ENCODE measurements at places on chromosomes 7 and 10. TPM values are rescaled to one million over a fixed set of nuclear protein-coding genes. Genes with fewer than 3 reads are reported as not detected.

GRCh38 chr10:70474780-70475179 is 3.8 kb upstream of the PALD1 start:
- no peak for ATAC-seq

DNA sequence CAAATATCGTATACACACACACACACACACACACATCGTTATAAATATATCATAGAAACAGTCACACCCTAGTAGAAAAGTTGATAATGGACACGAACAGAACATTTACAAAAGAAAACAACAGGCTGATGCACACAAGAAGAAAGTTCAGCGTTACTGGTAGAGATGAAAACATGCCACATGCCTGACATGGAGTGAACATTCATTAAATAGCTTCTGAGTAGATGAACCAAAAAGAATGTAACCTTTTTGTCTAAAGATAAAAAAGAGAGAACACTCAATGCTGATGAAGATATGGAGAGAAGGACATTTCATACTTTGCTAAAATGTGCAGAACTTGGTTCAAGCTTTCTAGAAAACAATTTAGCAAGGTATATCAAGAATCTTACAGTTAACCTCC is 173.4 kb upstream of the KLF14 start:
- ATAC-seq, result no peak

OPN1SW gene
- total RNA-seq, result not detected

LRRC18 gene
- not detected for total RNA-seq

DNA sequence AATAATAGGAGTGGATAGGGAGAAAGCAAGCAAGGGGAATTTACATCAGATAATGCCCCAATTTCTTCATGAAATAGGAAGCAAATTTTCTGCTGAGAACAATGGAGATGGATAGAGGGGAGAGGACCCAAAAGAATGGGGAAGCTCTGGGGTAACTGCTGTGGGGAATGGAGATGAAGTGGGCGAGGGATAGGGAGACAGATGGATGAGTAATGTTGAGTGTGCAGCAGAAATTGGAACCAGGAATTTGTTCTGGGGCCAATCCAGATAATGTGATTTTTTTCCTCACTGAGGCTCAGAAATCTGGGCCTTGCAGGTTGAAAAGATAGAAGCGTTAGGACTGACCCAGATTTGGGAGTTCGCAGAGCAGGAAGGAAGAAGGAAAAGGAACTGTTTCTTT is 24.5 kb upstream of the MRC1 start:
- ATAC-seq, result no peak

GRCh38 chr10:50909334-50910014 is 24.0 kb upstream of the A1CF start:
- no peak for ATAC-seq

GRCh38 chr10:42995537-42995936 is 81.3 kb upstream of the RET start:
- no peak for ATAC-seq

RHBDD2 gene
- 16.5 TPM for total RNA-seq

DNA sequence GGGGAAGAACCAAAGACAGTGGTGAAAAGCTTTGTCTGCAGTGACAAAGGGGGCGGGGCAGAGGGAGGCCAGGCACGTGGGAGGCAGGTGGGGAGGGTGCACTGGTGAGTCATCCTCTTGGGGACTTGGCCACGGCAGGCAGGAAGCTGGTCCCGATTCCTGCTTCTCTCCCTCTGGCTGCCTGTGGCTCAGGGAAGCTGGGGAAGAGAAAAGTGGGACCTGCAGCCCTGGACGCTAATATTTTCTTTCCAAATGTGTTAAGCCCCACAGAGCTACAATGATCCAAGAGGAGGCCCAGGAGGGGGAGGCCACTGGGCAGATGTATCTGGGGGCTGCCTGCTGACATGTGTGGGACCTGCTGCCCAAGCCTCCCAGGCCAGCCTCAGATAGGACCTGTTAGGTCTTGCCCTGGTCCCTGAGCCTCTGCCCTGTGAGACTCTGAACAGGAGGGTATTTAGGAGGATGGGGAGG is 231.8 kb downstream of the KCNMA1 start:
- ATAC-seq, result no peak

- no peak for ATAC-seq
These were observed 899.1 kb upstream of the ZWINT start for GRCh38 chr10:57260175-57260574.

AHCYL2 gene
- 39.8 TPM for total RNA-seq

GRCh38 chr7:159027789-159028507 is 116.7 kb downstream of the VIPR2 start:
- no peak for ATAC-seq

DNA sequence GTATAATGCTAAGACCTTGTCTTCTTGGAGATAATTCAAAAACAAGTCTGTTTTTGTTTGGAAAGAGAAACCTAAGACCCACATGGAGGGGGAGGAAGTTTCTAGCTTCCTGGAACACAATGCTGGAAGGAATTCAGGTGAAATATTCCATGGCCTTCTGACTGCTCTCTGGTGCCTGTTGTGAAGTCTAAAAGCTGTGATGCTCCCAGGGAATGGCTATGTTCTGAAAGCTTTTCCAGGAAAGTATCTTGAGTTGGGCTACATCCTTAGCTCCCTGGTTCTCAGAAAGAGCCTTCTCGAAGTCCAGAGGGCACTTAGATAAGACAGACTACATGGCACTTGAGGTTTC is 12.5 kb upstream of the PFKP start:
- ATAC-seq, result no peak

LOXL4 gene
- total RNA-seq, result not detected

DNA sequence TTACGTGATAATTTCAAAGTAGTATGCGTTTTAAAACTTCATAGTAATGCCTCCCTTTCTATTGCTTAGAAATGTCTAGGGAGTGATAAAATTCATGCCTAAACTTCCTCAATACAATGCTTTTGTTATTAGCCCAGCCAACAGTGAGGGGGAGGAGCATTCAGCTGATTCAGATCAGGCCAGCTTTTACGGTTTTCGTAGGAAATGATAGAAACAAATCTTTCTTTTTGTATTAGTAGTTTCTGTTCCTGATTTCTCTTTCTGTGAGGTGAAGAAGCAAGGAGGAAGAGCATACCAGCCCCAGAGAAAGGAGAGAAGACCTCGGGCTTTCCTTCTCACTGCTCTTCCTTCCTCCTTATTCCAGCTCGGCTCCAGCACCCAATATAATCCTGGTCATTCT is 35.2 kb upstream of the ITPRID1 start:
- ATAC-seq, result no peak

DNA sequence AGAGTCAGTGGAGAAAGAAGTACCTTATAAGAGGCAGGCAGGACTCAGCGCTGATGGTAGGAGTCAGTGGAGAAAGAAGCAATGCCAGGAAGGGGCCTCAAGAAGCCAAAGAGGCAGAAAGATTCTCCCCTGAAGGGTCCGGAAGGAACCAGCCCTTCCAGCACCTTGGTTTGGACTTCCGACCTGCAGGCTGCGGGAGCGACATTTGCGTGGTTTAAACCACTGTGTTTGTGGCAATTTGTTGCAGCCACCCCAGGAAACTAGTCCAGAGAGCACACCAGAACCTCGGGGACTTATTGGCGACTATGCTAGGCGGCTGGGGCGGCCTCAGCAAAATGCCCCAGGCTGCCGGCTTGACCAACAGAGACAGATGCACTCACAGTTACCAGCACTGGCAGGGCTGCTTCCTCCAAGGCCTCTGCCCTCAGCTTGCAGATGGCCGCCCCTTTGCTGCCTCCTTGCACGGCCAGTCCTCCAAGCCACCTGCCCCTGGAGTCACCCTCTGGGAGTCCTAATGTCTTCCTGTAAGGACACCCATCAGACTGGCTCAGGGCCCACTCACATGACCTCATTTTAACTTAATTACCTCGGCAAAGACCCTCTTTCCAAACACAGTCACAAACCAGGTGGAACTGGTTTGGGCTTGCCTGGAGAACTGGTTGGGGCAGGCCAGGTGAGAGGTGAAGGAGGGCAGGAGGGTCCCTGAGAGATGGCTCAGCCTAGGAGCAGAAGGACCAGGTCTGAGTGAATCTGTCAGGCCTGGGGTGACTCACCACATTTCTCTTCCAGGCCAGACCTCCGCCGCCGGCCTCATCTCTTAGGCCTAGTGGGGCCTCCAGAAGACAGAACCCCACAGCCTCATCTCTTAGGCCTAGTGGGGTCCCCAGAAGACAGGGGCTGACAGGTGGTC is 26.1 kb downstream of the CALML3 start:
- ATAC-seq, result no peak

DNA sequence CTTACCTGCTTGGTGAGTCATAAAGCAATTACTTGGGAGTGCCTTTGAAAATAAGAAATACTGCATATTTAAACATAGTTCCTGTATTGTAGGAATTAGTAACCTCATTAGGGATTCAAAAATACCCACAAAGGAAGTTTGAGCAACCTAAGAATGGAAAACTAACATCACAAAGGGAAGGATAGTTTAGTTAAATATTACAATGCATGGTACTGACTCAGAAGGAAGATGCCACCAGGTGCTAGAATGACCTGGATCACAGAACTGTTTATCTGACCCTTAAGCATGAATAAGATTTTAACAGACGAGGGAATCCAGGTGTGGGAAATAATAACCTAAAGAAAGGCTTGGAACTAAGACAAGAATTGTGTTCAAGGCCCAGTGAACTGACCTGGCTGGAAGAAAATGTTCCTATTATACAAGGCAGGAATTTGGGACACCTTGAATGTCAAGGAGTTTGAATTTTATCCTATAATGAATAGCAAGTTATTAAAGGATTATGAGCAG is 106.4 kb downstream of the GSAP start:
- no peak for ATAC-seq

- no peak for ATAC-seq
These were observed 22.5 kb upstream of the TIAL1 start for GRCh38 chr10:119619215-119619614.

GRM3 gene
- total RNA-seq, result not detected

DNA sequence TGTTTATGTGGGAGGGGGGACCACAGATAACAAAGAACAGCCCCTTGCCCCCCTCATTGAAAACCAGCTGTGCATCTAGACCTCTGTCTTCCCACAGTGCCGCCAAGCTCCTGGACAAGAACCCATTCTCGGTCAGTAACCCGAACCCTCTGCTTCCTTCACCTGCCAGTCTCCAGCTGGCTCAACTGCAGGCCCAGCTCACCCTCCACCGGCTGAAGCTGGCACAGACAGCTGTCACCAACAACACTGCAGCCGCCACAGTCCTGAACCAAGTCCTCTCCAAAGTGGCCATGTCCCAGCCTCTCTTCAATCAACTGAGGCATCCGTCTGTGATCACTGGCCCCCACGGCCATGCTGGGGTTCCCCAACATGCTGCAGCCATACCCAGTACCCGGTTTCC is 91.0 kb upstream of the PDCD4 start:
- no peak for ATAC-seq

GSAP gene
- 1.1 TPM for total RNA-seq

GRCh38 chr10:115762029-115762428 is 511.0 kb downstream of the GFRA1 start:
- no peak for ATAC-seq

GRCh38 chr10:113954409-113954808 is 89.3 kb upstream of the ADRB1 start:
- no peak for ATAC-seq

DNA sequence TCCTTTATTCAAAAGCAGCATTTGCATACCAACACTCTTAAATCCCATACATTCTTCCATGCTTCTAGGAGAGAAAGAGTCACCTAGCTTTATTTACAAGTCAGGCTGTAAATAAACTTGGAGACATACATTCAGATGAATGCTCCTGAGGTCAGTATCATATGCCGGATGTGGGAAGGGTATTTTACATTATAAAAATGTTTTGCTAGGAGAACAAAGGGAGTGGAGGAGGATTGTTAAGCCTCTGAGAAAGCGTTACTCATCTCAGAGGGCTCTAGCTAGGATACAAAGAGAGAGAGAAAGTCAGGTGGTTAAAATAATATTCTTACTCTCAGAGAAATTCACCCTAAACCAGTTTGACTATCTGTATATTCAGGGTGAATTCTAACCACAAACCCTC is 300.9 kb upstream of the NPSR1 start:
- no peak for ATAC-seq
